ENCODE measurements at places on chromosomes 16 and 17.

DNA sequence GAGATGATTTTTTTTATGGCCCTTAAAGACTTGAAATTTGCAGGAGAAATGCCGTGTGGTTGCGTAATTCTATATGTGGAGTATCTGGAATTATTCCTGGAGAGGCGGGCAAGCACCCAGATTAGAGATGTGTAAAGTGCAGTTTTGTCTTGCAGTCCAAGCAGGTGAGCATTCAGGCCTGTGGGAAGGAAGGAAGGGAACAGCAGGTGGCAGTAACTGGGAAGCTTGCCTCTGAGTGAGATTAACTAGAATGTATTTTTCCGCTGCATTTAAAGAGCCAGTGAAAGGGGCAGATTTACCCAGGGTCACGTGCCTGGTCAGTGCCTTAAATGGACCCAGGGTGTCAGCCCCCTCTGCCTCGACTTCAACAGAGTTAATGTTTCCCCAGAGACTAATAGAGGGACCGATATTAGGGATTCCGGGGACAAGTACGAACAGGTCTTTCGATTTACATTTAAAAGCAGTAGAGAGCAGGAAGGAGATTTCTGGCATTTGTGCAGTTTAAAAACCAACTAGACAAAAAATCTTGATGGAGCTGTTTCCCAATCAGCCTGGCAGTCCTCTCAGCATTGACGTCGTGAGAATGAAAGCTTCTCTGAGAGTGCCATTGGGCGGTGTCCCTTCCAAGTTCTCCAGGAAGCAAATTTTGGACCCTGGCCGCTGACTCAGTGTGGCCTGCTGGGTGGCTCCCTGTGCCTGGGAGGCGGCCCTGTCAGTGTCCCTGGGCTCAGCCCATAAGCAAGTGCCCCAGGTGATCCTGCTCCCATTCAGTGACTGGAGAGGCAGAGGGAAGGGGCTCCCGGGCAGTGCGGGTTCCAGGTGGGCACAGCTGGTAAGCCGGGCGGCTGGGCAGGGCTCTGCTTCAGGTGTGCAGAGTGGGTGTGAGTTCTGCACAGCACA lies 38.2 kb downstream of the KSR1 start:
- DNase-seq, result peak; percentile 70

- DNase-seq, result peak; percentile 29
Observed at GRCh38 chr17:7686222-7687071, 843 bp downstream of the TP53 start.

DNA sequence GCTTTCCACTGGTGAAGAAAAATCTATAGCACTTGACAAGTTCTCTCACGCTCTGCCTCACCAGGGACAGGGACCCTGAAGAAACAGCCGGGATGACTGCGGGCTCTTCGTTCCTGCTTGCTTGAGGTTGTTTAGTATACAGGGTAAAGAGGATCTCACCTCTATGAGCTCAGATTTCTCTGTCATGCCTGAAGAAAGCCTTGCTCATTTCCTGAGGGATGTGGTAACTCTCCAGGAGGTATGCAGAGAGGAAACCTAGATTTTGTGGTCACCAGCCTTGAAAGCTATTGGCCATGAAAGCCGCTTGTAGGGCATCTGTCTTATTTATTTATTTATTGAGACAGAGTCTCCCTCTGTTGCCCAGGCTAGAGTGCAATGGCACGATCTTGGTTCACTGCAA lies 23.2 kb downstream of the USP43 start:
- DNase-seq, result no peak

GRCh38 chr17:67227488-67227887 lies 17.5 kb downstream of the HELZ start:
- DNase-seq, result no peak

DNA sequence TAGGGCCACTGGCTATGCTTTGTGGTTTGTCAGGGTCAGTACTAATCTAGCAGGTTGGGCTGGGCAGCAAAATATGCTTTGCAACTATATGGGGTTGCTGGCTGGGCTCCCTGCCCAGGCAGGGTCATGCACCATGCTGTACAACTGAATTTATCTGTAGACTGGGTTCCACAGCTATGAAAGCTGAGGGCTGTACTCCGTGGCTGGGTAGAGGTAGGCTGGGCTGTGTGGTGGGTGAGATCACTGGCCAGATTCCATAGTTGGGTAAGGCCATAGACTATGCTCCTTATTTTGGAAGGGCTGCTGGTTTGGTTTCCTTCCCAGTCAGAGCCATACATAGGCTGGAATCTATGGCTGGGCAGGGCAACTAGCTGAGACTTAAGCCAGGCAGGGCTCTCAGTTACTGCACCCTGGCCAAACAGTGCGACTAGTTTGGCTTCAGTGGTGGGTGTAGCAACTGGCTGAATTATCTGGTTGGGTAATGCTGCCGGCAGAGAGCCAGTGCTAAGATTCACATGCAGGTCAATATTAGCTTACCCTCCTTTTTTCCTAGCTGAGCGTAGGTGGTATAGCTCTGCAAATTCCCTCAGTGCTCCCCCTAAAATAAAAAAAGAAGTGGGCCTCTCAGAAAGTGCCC lies 769.1 kb upstream of the CDH8 start:
- DNase-seq, result no peak

- no peak for DNase-seq
Observed at GRCh38 chr17:72053036-72053435, 67.8 kb upstream of the SOX9 start.

- DNase-seq, result no peak
Observed at GRCh38 chr17:43967251-43967875, 13.6 kb upstream of the PYY start.

DNA sequence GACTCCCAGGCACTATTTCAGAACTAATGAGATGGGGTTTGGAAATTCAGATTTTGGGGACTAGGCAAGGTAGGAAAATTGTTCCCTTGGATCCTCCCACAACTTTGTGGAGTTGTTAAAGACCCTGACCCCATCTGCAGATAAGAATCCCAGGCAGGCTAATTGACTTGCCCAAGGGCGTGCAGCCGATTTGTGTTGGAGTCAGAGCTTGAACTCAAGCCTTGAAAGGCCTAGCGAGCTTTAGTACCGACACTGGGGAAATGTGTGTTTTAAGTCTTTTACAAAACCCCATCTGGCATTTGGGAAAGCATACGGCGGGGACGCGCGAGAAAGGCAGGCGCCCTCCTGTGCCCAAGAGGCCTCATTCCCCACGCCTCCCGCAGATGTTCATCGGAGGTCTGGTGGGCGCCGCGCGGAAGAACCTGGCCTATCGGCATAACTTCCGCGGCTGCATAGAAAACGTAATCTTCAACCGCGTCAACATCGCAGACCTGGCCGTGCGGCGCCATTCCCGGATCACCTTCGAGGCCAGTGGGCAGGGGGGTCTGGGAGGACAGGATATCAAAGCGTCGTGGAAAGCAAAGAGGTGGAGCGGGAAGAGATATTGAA lies 4.3 kb downstream of the CNTNAP1 start:
- no peak for DNase-seq

- no peak for DNase-seq
Observed at GRCh38 chr17:27352448-27353032, 58.6 kb downstream of the WSB1 start.

DNA sequence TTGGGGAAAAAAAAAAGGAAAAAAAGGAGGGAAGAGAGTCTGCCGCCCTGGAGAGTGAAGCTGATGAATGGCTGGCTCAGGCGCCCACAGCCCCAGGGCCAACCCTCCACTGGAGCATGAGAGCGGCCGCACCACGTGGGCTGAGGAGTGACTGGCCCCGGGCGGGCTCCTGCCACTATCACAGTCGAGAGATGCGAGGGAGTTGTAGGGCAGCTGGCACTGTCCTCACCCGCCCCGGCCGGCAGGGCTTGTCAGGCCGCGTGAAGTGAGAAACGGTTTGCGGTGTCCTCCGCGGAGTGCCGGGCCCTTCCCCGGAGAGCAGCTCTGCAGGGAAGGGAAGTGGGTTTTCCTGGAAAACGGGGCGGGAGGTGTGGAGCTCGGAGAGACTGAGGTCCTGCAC lies 45.9 kb downstream of the JPH3 start:
- DNase-seq, result no peak
